GM13977 (cell line): ENCODE measurements at places on chromosomes 13 and 19.

DNA sequence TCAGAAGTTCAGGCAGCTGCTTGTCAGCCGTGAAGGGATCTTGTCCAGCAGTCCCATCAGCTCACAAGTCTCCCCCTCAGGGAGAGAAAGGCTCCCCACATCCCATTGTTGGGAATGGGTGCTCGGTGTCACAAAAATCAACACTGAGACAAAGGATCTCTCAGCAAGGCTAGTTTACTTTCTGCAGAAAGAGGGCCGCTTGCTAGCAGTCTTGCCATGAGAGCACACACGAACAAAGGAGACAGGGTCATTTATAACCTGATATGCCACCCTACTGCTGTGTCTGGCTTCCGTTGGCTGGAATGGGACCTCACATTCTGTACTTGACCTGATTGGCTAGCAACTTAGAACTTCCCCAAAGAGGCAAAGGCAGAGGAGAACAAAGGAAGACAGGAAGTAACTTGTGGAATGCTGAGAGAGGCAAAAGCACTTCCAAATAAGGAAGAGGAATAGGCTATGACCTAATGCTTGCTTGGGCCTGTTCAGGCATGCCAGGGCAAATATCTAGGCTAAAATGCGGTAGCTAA is 8.7 kb upstream of the IGFL3 start:
- no peak for DNase-seq

GRCh38 chr13:109547942-109548341 is 238.4 kb downstream of the IRS2 start:
- no peak for DNase-seq

- DNase-seq = no peak
Measured at GRCh38 chr13:39554371-39554770, 48.6 kb downstream of the LHFPL6 start.

DNA sequence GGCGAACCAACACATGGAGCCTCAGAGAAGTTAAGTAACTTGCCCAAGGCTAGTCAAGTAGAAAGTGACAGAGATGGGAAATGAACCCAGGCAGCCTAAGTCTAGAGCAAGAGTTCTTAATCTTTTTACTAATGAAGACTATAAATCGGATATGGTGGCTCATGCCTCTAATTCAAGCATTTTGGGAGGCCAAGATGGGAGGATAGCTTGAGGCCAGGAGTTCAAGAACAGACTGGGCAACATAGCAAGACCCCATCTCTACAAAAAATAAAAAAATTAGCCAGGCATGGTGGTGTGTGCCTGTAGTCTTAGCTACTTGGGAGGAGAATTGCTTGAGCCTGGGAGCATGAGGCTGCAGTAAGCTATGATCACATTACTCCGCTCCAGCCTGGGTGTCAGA is 10.7 kb downstream of the GPR12 start:
- DNase-seq = no peak

- no peak for DNase-seq
Measured at GRCh38 chr19:19416280-19416679, 10.8 kb downstream of the GATAD2A start.

- no peak for DNase-seq
Measured at GRCh38 chr19:48111280-48111679, 663 bp upstream of the PLA2G4C start.

- DNase-seq = no peak
Measured at GRCh38 chr13:40316301-40316700, 350.1 kb downstream of the FOXO1 start.

- no peak for DNase-seq
Measured at GRCh38 chr13:20960663-20961309, 58.2 kb upstream of the XPO4 start.

DNA sequence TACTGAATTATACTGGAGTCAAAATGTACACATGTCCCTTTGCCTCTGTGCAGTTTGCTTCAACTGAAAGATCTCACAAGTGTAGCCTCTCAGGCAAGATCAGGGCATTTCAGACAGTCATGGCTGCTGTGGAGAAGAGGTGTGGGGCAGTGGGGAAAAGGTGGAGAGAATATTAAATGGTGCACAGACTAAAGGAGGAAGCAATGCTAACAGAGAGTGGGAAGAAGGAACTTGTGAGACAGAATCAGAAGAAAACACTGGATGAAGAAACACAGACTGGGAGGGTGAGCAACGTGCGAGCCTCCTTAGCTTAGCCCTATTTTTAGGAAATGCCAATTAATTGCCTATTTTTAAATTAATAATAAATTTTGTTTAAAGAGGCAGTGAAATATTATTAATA is 49.6 kb upstream of the RAP2A start:
- DNase-seq = no peak
